ENCODE measurements at places on chromosomes 4 and X.

- no peak for DNase-seq
Observed at GRCh38 chr4:98626350-98626749, 32.1 kb downstream of the TSPAN5 start.

DNA sequence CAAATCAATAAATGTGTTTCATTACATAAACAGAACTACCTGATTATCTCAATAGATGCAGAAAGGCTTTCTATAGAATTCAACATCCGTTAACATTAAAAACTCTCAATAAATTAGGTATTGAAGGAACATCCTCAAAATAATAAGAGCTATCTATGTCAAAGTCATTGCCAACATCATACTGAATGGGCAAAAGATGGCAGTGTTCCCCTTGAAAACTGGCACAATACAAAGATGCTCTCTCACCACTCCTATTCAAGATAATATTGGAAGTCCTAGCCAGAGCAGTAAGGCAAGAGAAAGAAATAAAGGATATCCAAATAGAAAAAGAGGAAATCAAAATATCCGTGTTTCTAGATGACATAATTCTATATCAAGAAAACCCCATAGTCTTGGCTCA, 466.4 kb downstream of the MAGEE1 start:
- no peak for DNase-seq

- no peak for DNase-seq
Observed at GRCh38 chrX:155179346-155179997, 36.8 kb upstream of the VBP1 start.

GRCh38 chrX:46072791-46073190, 472.4 kb downstream of the ZNF674 start:
- DNase-seq, result no peak

GRCh38 chrX:48467281-48467761, 2.7 kb downstream of the SLC38A5 start:
- DNase-seq, result no peak

DNA sequence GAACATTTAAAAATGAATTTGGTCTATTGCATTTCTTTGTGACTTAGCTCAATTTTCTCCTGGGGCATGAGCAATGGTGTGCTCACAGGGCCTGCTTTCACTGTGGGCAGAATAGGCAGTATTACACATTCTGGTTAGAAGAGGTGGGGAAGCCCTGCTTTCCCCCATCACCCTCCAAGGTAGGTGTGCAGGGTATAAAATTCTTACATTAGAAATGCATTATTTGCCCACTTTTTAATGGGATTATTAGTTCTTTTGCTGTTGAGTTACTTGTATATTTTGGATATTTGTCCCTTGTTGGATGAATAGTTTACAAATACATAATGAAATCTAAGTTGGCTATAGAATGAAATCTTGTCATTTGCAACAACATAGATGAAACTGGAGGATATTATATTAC, 8.3 kb upstream of the STBD1 start:
- no peak for DNase-seq

GRCh38 chr4:168900080-168900479, 110.0 kb downstream of the CBR4 start:
- no peak for DNase-seq

DNA sequence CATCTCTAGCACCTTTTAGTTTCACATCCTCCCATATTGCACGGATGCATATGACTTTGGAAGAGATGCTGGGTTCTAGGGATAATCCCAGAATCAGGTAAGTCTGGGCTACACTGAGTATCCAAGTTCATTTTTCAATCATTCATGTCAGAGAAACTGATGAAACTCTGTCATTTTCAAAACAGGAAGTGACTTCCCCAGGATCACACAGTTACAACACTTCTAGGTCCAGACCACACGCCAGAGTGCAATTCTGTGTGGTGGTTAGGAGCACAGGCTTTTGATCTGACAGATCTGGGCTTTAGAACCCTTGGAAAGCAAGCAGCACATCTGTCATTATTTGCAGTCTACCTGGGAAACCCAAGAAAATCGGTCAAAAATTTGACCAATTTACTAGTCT, 52.1 kb upstream of the CDKN2AIP start:
- DNase-seq, result no peak

- no peak for DNase-seq
Observed at GRCh38 chrX:46710425-46710824, 48.5 kb downstream of the SLC9A7 start.

DNA sequence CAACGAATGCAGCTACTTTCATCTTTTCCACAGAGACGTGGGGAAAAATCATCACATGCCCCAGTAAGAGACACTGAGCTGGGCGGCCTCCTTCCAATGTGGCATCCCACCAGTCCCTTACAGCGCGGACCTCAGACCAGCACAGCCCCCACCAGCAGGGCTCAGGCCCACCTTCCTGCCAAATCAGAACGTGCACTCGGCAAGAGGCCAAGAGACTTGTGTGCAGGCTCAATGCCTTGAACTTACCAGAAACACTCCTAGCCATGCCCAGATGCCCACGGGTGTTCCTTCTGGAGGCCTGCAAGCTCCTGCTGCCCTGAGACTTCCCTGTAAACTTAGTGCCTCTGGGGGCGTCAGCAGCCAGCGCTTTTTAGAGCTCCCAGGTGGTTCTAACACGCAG, 31.2 kb downstream of the WDR1 start:
- DNase-seq, result no peak
